HFFc6 (cell line): ENCODE measurements at places on chromosomes 1 and 21. TPM values are rescaled to one million over a fixed set of nuclear protein-coding genes. Genes with fewer than 3 reads are reported as not detected.

Gene TARBP1
- 9.8 to 12.2 TPM (median 10.8 TPM) in 3 replicates for total RNA-seq

Gene PLEKHN1
- total RNA-seq, result 5.9 to 7.5 TPM (median 7.1 TPM) in 3 replicates

Gene SSX2IP
- 80.1 and 123 TPM in 2 replicates for total RNA-seq

DNA sequence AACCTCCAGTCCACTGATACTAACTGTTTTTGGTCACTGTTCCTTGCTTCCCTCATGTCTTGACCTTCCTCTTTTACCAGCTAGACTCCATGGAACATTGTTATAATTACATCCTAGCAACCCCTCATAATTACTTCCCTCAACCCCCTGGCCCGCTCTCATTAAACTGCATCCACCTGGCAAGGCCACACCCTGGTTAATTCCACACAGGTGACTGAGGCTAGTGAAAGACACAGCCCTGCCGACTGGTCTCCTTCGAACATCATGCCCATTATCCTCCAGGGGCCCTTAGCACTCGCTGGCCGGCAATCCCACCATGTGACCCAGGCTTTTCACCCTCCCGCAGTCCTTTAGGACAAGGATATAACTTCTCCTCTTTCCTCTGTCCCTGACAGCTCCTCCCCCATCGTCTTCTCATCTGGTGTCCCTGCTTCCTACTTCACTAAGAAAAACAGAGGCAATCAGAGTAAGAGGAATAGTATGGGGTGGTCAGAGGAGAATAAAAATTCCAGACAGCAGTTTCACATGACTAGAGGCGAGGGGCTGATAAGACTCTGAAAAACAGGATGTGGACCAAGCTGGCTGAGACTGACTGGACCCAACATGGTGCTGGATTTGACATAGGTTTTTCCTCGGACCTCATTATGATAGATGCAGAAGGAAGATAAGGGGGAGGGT, 8.8 kb upstream of the TENT5B start:
- peak; percentile 23 for DNase-seq

- DNase-seq, result no peak
These were observed 2219.4 kb downstream of the NCAM2 start for GRCh38 chr21:23217597-23217996.

DNA sequence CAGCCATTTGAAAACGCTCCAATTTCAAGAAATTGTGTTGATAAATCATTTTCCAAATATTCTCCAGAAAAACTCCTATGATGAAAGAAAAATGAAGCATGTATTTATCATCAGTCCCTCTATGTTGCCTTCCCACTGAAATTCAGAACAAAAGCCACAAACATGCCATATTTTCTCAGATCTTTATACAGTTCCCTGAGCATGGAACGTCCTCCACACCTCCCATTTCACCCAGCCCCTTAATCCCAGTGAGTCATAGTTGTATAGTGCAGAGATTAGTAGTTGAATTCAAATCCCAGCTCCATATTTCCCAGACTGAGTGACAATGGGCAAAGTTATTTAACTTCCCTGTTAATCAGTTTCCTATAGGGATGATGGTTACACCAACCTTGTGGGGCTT, 20.6 kb upstream of the NPL start:
- DNase-seq, result no peak

DNA sequence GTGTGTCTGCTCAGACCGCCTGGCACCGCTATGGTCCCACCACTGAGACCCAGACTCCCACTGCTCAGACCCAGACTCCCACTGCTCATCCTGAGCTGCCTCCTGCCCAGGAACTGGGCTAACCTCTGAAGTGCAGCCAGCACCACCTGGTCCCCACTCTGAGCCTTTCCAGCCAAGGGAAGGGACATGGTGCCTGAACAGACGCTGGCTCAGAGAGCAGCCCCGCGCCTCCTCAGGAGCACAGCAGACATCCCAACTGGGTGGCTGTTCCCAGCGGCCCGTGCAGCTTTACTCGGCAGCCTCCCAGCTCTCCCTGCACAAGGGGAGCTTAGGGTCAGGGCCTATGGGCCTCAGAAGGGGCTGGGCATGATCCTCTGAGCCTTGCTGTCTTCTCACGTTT, 27.8 kb upstream of the CNTN2 start:
- no peak for DNase-seq

- DNase-seq, result no peak
These were observed 399.9 kb upstream of the RUNX1 start for GRCh38 chr21:35448876-35449599.
